ENCODE measurements at places on chromosomes 6 and 20.

DNA sequence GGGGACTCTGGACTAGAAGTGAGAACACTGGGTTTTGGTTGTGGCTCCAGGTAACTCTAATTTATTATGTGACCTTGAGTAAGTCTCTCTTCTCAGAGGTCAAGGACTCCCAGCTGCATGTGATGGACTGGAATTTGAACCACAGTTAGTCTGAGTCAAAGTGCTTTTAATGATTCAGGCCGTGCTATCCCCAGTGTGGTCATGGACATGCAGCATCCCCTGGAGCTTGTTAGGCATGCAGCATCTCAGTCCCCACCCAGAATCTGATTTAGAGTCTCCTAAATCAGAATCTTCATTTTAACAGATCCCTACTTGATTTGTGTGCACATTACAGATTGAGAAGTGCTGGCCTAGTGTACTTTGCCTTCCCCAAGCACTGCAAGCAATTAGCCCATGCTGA, 74.2 kb downstream of the TOX2 start:
- DNase-seq: no peak

DNA sequence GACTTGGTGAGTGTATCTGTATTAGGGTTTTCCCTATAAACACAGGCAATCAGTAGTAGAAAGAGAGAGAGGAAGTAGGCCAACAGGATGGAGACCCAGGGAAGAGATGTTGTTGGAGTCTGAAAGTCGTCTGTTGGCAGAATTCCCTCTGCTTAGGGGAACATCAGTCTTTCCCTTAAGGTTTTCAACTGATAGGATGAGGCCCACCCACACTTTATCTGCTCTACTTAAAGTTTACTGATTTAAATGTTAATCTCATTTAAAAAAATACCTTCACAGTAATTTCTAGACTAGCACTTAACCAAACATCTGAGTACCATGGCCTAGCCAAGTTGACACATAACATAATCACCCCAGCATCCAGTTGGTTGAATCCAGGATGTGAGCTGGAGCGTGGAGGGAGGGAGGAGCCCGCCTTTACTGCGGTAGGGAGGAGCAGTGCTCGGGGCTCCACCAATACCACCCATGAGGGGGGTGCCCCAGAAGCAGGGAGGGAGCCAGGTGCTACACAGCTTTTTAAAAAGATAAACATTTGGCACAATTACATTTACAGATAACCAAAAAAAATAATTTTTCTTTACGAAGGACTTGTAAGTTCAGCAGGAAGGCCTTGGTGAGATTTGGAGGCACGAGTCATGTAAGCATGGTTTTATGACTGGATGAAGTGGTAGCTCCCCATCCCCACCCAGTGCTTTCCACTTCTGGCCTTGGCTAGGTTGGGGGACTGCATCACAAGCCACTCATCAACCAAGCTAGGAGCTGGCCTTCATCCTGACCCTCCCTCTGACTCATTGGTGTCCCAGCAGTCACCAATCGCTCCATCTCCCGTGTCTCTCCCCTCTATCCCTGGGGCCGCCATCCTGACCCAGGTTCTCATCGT, 18.4 kb upstream of the SNX9 start:
- DNase-seq: no peak

DNA sequence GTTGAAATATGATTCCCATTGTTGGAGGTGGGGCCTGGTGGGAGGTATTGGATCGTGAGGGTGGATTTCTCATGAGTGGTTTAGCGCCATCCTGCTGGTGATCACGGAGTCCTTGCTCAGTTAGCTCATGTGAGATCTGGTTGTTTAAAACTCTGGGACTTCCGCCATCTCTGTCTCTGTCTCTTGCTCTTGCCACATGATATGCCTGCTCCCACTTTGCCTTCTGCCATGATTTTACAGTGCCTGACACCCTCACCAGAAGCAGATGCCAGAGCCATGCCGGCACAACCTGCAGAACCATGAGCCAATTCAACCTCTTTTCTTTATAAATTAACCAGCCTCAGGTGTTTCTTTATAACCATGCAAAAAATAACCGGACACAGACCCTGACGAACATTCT, 44.7 kb upstream of the ZFP64 start:
- DNase-seq: no peak

GRCh38 chr6:132147530-132148011, 196.4 kb upstream of the CCN2 start:
- DNase-seq: no peak
